MG63 (cell line): ENCODE measurements at places on chromosomes 4 and X.

DNA sequence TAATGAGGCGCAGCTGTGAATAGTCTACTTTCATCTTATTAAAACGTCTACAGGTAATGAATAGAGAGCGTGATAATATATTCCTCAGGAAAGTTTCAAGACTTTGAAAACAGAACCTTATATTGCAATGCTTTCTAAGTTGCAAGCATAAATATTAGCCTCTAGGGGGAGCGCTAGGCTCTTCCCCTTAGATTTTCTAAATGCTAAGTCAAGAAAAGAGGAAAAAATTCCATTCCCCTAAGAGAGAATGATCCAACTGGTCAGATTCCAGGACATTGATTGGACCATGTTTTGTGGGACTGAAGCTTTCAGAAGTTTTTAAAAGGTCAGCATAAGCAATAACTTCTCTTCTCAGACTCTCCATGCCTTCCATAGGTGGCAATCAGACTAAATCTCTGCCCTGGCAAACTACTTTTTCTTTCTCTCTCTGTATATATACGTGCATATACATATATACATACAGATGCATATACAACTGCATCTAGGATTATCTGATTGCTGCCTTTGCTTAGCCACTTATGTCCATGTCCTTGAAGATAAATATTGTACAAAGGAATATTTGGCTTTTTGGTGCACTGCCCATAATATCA, 492.9 kb downstream of the INPP4B start:
- no peak for DNase-seq

DNA sequence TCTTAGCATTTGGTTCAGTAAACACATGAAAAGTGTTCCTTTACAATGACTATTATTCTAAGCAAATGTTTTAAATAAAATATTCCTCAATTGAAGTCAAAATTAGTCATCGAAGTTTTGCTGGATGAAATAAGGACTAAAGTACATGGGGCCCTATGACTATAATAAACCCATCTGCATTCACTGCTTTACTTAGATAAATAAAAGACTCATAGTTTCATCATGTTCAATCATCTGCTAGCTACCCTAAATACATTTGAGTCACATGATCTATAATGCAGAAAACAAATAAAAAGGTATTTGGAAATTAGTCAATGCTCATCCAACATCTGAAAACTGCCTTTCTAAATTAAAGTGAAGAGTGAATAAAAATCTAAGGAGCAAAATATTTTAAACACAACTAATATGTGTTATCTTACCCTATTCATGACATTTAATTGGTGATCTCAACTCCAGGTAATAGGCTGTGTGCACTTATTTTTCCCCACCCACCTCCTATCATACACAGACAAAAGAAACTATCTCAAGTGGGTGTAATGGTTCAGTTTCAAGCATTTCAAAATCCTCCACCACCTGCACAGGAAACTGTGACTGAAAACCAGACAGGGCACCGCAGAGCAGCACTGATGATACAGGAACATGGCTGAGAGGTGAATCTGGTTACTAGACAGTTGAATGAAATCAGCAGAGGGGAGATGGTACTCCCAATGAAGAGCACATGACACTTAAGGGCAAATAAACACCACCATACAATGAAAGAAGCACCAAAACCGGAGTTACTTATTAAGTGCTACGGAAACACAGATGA, 78.6 kb downstream of the CAMK2D start:
- no peak for DNase-seq

DNA sequence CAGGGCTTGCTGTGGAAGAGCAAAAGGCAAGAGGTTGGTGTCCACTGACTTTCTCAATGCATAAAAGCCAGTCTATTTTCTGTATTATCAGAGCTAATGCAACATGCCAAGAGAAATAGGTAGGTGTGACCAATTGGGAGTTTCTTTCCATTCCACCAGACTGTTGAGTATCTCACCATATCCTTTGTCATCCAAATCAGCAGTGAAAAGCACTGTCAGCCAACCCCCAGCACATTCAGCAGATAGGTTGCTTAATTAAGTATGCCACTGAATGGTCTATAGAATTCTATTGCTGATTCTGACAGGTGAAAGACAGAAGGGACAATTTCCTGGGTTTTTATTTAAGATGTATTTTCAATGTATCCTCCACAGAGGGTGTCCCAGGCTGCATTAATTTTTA, 139.8 kb downstream of the HS6ST2 start:
- no peak for DNase-seq

DNA sequence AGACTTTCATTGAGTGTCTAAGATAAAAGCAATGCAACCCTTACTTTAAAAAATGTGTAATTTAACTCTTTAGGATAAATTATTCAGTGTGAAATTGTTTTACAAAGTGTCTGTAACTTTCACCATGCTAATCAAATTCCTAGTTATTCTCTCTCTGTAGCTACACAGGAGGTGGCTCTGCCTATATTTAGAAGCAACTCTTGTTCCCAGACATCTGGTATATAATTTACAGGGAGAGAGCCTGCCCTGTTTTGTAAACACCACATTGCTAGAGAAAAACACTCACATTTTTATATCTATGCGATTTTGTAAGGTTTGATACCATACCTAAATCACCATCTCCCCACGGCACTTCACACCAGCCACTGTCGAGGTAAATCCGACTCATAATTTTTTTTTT, 35.5 kb upstream of the SPATA4 start:
- DNase-seq, result no peak

GRCh38 chrX:103556963-103557612, 28.2 kb upstream of the TCEAL4 start:
- DNase-seq, result no peak

- DNase-seq, result no peak
Measured at GRCh38 chr4:177512646-177513045, 70.4 kb upstream of the AGA start.

- peak; percentile 59 for DNase-seq
Measured at GRCh38 chrX:70174754-70175153, 2.5 kb upstream of the DGAT2L6 start.

GRCh38 chrX:14590693-14591424, 61.5 kb downstream of the GLRA2 start:
- no peak for DNase-seq

DNA sequence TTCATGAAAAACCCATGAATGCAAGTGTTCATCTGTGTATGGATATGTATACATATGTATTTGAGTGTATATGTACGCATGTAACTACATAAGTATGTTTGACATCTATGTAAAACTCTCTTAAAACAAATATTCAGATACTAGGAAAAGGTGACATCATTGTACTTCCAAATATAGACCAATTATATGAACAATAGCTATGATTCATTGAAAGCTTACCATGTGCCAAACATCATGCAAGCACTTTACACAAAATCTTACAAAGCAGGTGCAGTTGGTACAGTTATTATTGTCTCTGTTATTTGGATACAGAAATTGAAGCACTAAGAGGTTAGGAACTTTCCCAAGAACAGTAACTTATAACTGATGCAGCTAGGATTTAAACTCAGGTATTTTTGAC, 21.4 kb downstream of the MAGEB17 start:
- no peak for DNase-seq
